Stimulated activated CD4-positive, alpha-beta T cell treated with anti-CD3 and anti-CD28 coated beads, Interleukin-1b, Interleukin-23, amount 100 ng/mL, for 24 hours (primary cell): ENCODE measurements at places on chromosomes 3 and 15.

GRCh38 chr3:66464512-66464894, 36.3 kb downstream of the LRIG1 start:
- DNase-seq = no peak

GRCh38 chr15:68543165-68544008, 35.4 kb upstream of the CORO2B start:
- no peak for DNase-seq

GRCh38 chr3:127590282-127590592, 296 bp downstream of the TPRA1 start:
- DNase-seq = no peak

- DNase-seq = no peak
Measured at GRCh38 chr15:75809986-75810750, 33.1 kb upstream of the UBE2Q2 start.

DNA sequence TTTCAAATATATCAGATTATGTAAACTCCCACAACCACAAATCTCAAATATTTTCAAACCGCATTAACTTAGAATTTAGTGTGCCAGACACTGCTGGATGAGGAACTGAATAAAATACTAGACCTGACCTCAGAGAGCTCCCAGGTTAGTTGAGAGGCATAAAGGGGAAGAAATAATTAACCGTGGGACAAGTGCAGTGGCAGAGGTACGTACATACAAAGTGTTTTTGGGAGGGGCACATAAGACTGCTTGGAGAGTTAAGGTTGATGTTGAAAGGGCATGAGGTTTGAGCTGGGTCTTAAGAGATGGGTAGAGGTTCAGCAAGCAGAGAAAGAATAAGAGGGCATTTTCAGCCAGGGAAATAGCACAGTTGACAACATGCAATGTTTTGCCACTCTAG, 17.2 kb downstream of the THUMPD3 start:
- DNase-seq = no peak

DNA sequence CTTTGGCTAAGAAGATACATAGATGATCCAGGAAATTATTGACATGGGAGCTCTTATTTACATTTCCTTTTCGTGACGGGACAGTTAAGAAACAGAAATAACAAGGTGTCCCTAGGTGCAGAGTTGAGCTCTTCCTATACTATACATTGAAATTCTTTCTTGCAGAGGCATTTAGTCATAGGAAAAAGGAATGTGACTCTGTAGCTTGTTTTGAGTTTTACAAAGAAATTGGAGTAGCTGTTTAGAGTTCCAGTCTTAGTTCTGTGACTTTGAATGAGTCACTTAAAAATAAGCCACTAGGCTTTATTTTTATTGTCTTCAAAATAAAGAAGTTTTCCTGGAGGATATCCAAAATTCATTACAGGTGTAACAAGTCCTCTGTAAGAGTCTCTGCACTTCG, 723.5 kb upstream of the SGO1 start:
- no peak for DNase-seq

GRCh38 chr15:98884894-98885293, 122.7 kb downstream of the PGPEP1L start:
- DNase-seq = no peak

GRCh38 chr15:50051811-50052419, 67.1 kb downstream of the ATP8B4 start:
- DNase-seq = no peak

GRCh38 chr15:30985081-30985531, 6.3 kb downstream of the MTMR10 start:
- no peak for DNase-seq

GRCh38 chr3:99498550-99499234, 139.7 kb upstream of the COL8A1 start:
- DNase-seq = no peak

GRCh38 chr3:71035886-71036285, 547.6 kb downstream of the FOXP1 start:
- no peak for DNase-seq

- DNase-seq = peak; percentile 82
Measured at GRCh38 chr3:49903451-49904424, at the start of gene MST1R. MST1R (minus strand) TSS chr3:49903873; CDS start chr3:49903609, 264 bp downstream.

- no peak for DNase-seq
Measured at GRCh38 chr3:190370369-190370768, 17.6 kb upstream of the CLDN16 start.

DNA sequence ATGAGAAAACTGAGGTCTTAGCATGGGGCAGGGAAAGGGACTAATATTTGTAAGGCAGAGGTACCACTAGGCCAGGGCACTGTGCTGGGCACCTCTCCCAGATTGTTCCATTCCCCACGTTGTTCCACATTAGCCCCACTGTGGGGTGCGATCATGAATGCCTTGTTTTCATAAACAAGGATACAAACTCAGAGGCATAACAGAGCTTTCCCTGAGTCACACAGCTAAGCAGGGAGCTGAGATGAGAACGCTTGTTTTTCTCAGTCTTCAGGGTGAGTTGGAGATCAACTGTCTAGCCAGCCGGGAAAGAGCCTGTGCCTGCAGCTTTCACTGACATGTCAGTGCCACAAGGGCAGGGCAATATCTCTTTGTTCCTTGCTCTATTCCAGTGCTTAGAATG, 47.9 kb upstream of the ITGA11 start:
- DNase-seq = no peak

DNA sequence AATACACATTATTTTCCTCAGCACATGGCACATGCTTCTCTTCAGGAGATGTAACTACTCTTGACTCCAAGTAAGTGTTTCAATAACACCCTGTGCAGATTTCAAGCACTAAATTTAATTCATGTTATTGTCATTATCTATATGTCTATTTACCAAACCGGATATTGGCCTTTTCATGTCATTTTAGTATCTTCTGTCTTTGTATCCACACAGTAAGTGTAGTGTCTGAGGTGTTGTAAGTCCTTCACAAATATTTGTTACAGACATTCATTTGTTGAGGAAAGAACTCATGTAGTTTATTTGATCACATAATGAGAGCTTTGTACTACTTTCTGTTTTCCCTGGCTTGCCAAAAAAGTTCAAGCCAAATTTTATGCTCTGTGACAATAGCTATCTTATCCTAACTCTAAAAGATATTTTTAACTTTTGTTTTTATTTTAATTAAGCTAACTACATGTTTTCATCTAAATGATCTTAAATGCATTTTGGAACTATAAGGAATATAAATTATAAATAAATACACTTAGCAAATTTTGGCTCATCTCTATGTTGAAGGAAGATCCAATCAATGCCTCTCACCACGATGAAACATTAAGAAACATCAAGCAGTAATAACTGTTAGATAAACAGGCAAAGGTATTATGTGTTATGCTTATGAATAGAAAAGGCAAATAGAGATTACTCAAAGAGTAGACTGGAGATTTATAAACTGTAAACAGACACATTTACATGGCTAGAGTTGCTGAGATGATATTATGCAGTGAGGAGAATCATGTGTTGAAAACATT, 48.3 kb downstream of the SPTSSB start:
- DNase-seq = no peak

- no peak for DNase-seq
Measured at GRCh38 chr3:143016321-143016972, 15.1 kb downstream of the U2SURP start.

GRCh38 chr15:61910839-61911369, 149.3 kb downstream of the VPS13C start:
- no peak for DNase-seq

DNA sequence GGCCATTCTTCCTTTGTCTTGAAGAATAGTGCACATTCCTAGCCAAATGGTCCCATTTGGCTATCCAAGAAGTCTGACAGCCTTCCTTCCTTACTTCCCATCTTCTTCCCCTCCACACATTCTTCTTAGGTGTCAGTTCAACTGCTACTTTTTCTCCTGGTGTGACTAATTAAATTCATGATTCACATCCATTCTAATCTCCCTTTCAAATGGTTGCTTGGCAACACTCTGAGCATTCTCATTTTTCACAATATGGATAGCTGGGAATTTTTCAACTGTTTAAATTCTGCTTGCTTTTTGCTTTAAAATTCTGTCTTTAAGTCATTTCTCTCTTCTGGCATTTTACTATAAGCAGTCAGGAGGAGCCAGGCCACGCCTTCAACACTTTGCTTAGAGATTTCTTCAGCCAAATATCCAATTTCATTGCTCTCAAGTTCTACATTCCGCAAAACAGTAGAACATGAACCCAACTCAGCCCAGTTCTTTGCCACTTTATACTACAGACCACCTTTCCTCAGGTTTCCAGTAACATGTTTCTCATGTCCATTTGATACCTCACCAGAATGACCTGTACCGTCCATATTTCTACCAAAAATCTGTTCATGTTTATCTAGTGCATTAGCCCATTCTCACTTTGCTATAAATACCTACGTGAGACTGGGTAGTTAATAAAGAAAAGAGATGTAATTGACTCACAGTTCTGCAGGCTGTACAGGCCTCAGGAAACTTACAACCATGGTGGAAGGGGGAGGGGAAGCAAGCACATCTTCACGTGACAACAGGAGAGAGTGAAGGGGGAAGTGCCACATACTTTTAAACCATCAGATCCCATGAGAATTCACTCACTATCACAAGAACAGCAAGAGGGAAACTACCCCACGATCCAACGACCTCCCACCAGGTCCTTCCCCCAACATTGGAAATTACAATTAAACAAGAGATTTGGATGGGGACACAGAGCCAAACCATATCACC, 31.9 kb upstream of the MCF2L2 start:
- DNase-seq = no peak

DNA sequence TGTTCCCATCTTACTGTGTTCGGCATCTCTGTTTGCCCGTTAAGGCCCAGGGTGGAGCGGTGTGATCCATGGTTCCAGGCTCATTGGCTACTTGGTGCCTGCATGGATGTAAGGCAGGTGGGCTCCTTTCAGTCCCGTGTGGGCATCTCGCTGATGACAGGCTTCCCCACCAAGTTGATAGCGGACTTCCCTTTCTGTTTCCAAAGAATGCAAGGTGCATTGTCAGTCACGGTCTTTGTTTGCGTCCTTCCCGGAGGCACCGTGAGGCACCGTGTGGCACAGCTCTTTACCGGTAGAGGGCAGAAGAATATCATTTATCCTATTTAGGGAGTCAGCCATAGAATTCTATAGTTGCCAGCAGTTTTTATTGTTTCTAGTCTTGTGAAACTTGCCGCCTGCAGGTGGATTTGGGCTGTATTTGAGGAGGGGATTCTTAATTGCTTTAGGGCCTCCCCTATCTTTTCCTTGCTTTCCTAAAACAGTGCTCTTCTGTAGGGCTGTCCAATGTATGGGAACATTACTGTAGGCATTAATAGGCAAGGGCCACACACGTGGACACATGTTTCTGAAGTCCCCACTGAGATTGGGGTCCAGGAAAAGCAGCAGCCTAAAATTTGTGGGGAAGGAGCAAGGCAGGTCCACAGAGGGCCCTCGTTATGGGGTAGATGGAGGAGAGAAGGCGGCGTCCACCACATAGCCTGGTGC, 244.1 kb downstream of the SLCO3A1 start:
- no peak for DNase-seq

DNA sequence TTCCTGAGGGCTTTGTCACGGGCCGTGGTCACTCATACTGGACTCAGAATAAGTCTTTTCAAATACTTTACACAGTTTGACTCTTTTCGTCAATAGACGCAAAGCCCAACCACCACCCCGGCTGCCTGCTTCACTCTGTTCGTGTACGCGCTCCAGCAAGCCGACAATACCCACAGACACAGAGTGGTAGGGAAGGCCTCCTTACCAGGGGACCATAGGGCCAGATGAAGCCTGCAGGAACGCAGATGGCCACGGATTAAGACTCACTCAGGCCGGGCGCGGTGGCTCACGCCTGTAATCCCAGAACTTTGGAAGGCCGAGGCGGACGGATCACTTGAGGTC, 29.7 kb downstream of the EFCAB12 start:
- no peak for DNase-seq

- DNase-seq = no peak
Measured at GRCh38 chr3:52039846-52040245, 16.5 kb downstream of the DUSP7 start.

DNA sequence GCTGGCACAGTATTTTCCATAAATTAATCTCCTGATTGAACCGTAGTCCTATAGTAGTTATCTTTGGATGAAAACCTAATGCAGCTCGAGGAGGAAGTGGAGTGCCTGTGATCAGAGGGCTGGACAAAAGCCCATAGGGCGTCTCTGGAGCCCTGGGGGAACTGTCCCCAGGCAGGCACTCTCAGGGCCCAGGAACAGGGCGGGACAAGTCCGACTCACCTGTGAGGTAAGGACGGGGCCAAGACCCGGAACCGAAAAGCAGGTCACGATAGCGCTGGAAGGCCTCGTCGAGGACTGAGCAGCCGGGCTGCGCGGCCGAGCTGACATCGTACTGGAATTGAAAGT, 341 bp downstream of the HEXA start:
- no peak for DNase-seq

DNA sequence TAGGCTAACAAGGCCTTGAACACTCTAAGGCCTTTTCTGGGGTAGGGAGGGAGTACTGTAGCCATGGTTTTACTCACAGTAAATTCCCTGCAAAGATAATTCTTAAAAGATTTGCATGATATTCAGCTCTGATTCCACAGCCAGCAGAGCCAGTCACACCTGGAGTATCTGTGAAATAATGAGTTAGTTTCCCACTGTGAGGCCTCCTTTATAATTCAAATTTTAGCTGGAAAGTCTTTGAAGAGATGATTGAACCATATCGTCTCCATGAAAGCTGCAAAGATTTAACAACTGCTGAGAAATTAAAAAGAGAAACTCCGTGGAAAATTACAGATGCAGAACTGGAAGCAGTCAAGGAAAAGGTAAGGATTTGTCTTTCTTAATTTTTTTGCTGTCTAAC, 32.3 kb upstream of the DUT start:
- DNase-seq = no peak

GRCh38 chr3:172138792-172139507, 99.6 kb downstream of the FNDC3B start:
- peak; percentile 13 for DNase-seq

- DNase-seq = no peak
Measured at GRCh38 chr3:192991356-192991755, 73.7 kb upstream of the MB21D2 start.

GRCh38 chr3:101512396-101512645, 691 bp downstream of the SENP7 start:
- no peak for DNase-seq

- DNase-seq = no peak
Measured at GRCh38 chr3:35042210-35042991, 596.9 kb upstream of the ARPP21 start.

DNA sequence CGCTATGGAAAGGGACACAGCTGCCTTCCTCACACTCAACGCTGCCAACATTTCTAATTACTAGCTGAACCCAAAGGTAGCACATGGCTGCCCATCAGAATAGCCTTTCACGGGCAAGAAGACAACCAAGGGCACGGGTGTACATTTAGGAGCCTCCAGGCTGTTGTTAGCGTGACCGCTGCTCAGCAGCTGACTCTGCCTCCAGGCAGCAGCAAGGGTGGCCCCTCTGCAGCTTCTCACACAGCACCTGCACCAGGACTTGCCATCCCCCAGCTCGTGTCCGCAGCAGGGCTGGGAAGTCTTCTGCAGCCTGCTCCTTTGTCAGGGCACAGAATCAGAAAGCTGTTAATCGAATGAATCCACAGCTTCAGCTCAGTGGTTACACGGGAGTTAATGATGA, 146.8 kb downstream of the ADAMTS17 start:
- DNase-seq = no peak

DNA sequence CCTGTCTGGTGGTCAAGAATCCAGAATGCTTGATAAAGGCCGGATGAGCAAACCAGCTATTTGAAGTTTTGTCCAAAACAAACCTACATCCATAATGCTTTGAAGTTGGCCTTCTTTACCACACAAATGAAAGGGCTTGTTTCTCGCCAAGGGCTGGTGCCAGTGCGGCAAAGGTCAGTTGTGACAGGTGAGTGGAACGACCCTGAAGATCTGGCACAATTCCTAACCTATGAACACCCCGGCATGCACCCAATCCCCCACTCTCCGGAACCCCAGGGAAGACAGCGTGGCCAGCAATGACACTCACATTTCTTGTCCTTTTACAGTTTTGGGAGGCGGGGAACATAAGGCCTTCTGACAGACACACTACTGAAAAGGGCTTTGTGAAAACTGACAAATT, 90.6 kb downstream of the ATP10A start:
- no peak for DNase-seq
